ENCODE measurements at places on chromosomes 12 and 14.

DNA sequence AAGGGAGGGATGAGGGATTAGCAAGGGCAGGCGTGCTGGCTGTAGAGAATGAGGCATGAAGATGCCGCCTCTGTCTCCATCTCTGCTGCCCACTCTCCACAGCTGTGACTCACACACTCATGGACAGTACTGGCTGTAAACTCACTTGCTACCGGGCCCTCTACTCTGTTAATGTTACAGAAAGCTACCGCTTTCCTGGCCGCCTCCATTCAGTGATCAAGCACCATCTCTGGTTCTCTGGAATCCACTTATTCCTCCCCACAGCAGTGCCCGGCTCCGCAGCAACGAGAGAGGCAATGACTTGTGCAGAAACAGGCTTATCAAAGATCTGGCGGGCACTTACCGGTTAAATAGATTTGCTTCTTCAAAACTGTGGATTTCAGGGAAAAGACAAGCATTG is 34.8 kb downstream of the AMN start:
- DNase-seq, result no peak

DNA sequence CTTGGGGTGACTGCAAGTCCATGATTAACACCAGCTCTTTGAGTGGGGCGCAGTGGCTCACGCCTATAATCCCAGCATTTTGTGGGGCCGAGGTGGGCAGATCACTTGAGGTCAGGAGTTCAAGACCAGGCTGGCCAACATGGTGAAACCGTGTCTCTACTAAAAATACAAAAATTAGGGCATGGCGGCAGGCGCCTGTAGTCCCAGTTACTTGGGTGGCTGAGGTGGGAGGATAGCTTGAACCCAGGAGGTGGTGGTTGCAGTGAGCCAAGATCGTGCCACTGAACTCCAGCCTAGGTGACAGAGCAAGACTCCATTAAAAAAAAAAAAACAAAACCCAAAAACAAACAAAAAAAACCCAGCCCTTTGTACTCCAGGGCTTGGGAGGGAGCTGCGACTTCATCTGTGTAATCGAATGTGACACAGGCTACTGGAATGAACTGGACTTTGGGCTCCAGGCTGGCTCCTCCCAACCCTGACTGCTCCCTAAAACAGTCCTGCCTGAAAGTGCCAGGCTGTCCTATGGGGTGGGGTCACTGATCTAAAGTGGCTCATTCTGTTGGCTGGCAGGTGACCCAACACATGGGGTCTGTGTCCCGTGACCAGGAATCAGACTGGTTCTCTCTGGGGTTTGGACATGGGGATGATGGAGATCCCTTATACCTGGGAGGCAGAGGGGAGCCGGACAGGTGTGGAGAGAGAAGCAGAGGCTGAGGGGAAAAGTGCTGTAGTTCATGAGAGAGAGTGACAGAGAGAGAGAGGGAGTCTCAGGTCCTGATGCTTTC is 9.3 kb upstream of the C12orf43 start:
- no peak for DNase-seq

DNA sequence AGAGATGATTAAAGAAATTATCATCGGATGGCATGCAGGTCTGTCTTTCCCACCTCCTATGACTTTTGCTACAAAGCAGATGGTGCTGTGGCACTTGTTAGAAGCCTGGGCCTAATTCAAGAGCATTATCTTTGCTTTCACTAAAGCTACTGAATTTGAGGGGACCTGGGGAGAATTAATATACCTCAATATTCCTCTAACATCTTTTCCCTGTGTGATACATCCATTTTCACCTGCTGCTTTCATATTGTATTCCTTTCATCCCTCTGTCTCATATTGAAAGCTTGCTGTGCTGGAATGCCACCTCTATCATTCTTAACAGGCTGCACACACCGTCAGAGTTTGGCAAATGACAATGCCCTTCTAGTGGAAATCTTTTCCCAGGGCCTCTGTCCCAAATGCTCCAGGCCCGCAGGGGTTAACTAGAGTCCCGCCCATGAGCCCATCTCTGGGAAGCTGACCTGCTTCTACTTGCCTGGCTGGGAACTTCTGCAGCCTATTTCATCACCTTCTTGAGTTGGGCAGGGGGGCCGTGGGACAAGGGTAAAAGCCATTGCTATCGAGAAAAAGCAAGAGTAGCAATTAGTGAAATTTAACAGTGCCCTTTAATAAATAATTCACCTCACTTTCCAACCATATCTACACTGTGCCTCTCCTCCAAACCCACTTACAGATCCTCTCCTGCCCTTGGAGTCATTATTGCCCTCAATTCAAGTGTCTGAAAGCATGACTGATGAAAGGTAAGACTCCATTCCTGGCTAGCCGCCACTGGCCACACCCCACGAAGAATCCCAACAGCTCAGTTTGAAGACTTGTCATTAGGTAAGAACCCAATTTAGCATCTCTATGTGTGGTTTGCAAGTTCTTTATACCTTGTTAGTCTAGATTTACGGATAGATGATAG is 126.7 kb upstream of the BTG1 start:
- DNase-seq, result no peak

DNA sequence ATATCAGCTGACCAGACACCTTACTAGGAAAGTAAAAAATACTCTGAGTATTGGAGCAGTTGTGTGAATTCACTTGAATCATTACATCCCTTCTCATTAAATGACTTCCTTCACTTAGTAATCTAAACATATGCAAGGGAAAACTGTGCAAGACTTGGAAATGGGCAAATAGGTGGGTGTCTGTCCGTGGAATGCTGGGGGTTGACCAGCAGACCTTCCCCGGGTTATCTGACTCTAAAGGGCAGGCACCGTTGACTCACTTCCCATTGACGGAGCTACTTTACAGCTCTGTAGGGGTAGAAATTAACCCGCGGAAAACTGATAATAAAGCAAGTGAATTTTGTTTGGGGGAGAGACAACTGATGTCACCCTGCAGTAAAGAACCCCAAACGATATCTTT is 199.3 kb downstream of the TTC7B start:
- no peak for DNase-seq

DNA sequence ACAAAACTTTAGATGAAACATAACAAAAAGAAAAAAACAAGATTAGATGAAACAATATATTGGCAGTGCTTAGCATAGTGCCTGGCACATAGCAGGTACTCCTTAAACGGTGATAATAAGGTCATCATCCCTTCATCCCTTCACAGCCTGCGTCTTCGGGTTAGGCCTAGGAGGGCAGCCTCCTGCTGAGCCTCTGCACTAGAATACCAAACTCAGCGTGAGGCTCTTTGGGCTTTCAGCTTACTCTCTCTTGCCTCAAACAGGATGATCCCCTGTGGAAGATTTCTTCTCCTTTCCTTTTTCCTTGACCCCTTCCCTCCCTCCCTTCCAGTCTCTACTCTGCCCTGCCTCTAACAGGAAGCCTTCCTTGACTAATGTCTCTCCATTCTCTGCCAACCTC is 14.4 kb upstream of the FIGNL2 start:
- no peak for DNase-seq

Measured in activated CD8-positive, alpha-beta memory T cell treated with anti-CD3 and anti-CD28 coated beads for 48 hours (primary cell).